Epithelial cell of proximal tubule (primary cell): ENCODE measurements at places on chromosomes 1 and 21. TPM values are rescaled to one million over a fixed set of nuclear protein-coding genes. Genes with fewer than 3 reads are reported as not detected.

DIO1 gene
- total RNA-seq = not detected in 2 replicates

KCNA3 gene
- not detected in 2 replicates for total RNA-seq

RGS8 gene
- total RNA-seq = not detected in 2 replicates

BCAN gene
- total RNA-seq = not detected in 2 replicates

MNDA gene
- not detected in 2 replicates for total RNA-seq

RUNX3 gene
- not detected in 2 replicates for total RNA-seq

CHIA gene
- not detected in 2 replicates for total RNA-seq

NTNG1 gene
- total RNA-seq = 25.8 and 32.0 TPM in 2 replicates

GPX7 gene
- 35.1 and 39.8 TPM in 2 replicates for total RNA-seq

SYCP1 gene
- not detected in 2 replicates for total RNA-seq

ARHGAP29 gene
- total RNA-seq = 131 and 132 TPM in 2 replicates

OR2AK2 gene
- total RNA-seq = not detected in 2 replicates

CHRNB2 gene
- 0.07 TPM in 1 of 2 replicates, not detected in the other for total RNA-seq

LRRN2 gene
- total RNA-seq = 1.1 and 5.4 TPM in 2 replicates

SYPL2 gene
- 0.12 TPM in 1 of 2 replicates, not detected in the other for total RNA-seq

AMY2A gene
- total RNA-seq = not detected in 2 replicates

CNTN2 gene
- total RNA-seq = not detected in 2 replicates

PKP1 gene
- 1.5 and 2.8 TPM in 2 replicates for total RNA-seq

SLC1A7 gene
- not detected in 2 replicates for total RNA-seq
